Heart right ventricle (tissue), 16 donors: ENCODE measurements at places on chromosomes 3 and 15. TPM values are rescaled to one million over a fixed set of nuclear protein-coding genes. Genes with fewer than 3 reads are reported as not detected.

MORC1 gene
- not detected for total RNA-seq

CAPN3 gene
- 3.7 TPM for total RNA-seq

BFSP2 gene
- not detected for total RNA-seq

SIDT1 gene
- total RNA-seq, result 2.1 TPM

MYL3 gene
- 7,633 TPM for total RNA-seq

GPR171 gene
- total RNA-seq, result 0.64 TPM

SLC28A1 gene
- total RNA-seq, result 1.3 TPM

RFTN1 gene
- 24.0 TPM for total RNA-seq

MUSTN1 gene
- total RNA-seq, result 39.6 TPM

TEX9 gene
- total RNA-seq, result 0.49 TPM

GPR62 gene
- 0.15 TPM for total RNA-seq

HMCES gene
- 54.2 TPM for total RNA-seq

DNAH1 gene
- total RNA-seq, result 5.9 TPM

ASTE1 gene
- 3.8 TPM for total RNA-seq

DPH3 gene
- 22.8 TPM for total RNA-seq

TUSC7 gene
- not detected for total RNA-seq

RYK gene
- total RNA-seq, result 36.7 TPM

FAM81A gene
- total RNA-seq, result 2.5 TPM

SPSB4 gene
- total RNA-seq, result 2.1 TPM

HYAL1 gene
- 48.8 TPM for total RNA-seq

ANKRD63 gene
- total RNA-seq, result not detected

RASL12 gene
- total RNA-seq, result 20.1 TPM

GOLGA8J gene
- not detected for total RNA-seq

GLT8D1 gene
- total RNA-seq, result 31.4 TPM

OXTR gene
- total RNA-seq, result 0.12 TPM

KBTBD12 gene
- 22.9 TPM for total RNA-seq

GFM1 gene
- 46.9 TPM for total RNA-seq

AMT gene
- 28.0 TPM for total RNA-seq

ZDHHC19 gene
- total RNA-seq, result not detected

CAMP gene
- total RNA-seq, result not detected

PTH1R gene
- total RNA-seq, result 5.3 TPM

RTP1 gene
- not detected for total RNA-seq

INSYN1 gene
- total RNA-seq, result 77.3 TPM

PSTPIP1 gene
- total RNA-seq, result 1.5 TPM

ANKRD34C gene
- total RNA-seq, result 0.37 TPM

CIDEC gene
- 2.5 TPM for total RNA-seq

OIP5 gene
- total RNA-seq, result 0.46 TPM

GBE1 gene
- total RNA-seq, result 94.3 TPM

GP5 gene
- total RNA-seq, result not detected

P2RY1 gene
- total RNA-seq, result 4.2 TPM

MKRN2OS gene
- 0.49 TPM for total RNA-seq

SYNPR gene
- total RNA-seq, result 0.44 TPM

PARP15 gene
- total RNA-seq, result 0.74 TPM

NEK11 gene
- 2.0 TPM for total RNA-seq

APBA2 gene
- total RNA-seq, result 0.21 TPM

RTP4 gene
- total RNA-seq, result 2.7 TPM

GOLGA6L7 gene
- total RNA-seq, result not detected

C3orf70 gene
- total RNA-seq, result 1.7 TPM

PATL2 gene
- total RNA-seq, result 2.1 TPM

NDUFAF3 gene
- total RNA-seq, result 186 TPM

UPK1B gene
- not detected for total RNA-seq

SMCO1 gene
- 59.0 TPM for total RNA-seq

ZDHHC23 gene
- total RNA-seq, result 3.0 TPM

XYLB gene
- total RNA-seq, result 0.53 TPM

PAK6 gene
- total RNA-seq, result 7.4 TPM
